ENCODE measurements at places on chromosomes 2 and 18.

DNA sequence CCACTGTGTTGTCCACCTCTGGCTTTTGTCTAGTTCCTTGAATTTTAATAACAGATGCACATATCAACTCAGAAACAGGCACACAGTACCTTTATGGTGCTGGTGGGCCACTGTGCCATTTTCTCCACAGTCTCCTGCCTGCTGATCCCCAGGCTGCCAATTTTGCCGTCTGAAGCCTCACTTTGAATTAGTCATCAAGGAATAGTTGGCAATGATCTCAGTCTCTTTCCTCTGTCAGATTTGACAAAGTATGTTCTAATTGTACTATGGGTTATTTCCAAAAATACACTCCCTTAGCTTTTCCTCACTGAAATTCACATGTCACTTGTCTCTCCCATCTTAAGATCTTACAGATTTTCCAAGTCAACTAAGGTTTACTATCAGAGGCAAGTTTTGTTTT, 140.7 kb downstream of the ZNF516 start:
- no peak for DNase-seq

GRCh38 chr18:3798032-3798431, 348.1 kb downstream of the TGIF1 start:
- DNase-seq: no peak

- DNase-seq: no peak
Observed at GRCh38 chr18:23852236-23853045, 162.1 kb upstream of the TTC39C start.

- DNase-seq: no peak
Observed at GRCh38 chr2:238616681-238617080, 190.0 kb downstream of the ASB1 start.

- no peak for DNase-seq
Observed at GRCh38 chr2:5285872-5286769, 406.1 kb upstream of the SOX11 start.

DNA sequence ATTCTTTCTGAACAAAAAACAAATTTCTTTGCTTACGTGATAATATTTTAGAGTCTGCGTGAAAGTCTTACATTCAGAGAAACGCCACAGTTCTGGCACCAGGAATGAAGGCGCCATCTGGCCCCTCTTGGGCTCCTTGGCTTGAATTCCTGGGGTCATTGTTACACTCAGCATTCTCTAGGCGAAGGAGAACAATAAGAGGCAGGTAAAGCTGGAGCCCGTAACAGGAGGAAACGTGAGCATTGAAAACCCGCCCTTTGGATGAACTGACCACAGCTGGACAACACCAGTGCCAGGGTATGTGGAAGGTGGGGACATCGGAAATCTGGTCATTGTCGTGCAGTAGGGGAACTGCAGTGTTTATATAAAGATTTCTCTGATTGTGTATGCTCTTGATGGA, 144.8 kb downstream of the RNF152 start:
- no peak for DNase-seq

DNA sequence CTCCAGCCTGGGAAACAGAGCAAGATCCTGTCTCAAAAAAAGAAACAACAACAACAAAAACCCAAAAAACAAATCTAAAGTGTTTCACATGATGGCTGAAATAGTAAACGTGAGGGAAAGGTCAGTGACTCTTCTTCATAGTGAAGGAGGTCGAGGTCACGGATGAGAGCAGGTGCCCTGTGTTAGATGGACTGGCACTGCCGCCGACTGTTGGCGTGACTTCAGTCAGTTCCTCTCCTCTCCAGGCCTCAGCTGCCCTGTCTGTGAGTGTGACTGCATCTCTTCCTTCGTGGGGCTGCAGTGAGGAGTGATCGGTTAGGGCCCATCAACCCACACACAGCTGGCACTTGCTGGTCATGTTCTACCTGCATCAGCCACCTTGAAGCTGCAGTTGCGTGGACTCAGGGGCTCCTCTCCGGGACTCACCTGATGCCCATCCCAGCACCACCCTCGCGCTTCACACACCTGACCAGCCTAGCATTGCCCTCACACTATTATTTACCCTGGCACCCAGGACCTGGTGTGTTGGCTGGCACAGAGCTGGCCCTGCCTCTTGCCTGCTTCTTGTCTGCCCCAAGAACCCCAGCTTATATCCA, 30.1 kb upstream of the TMEM87B start:
- DNase-seq: no peak

DNA sequence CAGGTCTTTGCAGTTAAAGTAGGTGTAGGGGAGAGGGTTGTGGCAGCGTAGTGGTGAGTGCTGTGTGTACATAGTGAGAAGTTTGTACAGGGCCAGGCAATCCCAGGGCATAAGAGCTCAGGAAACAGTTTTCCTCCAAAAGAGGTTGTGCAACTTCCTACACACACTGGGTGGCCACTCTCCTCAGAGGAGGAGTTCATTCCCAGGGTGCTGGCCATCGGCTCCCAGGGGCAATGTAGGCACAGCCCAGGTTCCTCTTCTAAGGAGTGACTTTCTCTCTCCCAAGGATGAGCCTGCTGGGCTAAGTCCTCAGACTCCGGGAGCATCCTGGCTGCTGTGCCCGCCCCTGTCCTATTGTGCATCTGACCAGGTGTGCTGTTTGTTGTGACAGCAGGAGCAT, 3.0 kb downstream of the ACOXL start:
- DNase-seq: no peak

GRCh38 chr2:62307469-62308389, 111.8 kb downstream of the B3GNT2 start:
- DNase-seq: peak; percentile 33

DNA sequence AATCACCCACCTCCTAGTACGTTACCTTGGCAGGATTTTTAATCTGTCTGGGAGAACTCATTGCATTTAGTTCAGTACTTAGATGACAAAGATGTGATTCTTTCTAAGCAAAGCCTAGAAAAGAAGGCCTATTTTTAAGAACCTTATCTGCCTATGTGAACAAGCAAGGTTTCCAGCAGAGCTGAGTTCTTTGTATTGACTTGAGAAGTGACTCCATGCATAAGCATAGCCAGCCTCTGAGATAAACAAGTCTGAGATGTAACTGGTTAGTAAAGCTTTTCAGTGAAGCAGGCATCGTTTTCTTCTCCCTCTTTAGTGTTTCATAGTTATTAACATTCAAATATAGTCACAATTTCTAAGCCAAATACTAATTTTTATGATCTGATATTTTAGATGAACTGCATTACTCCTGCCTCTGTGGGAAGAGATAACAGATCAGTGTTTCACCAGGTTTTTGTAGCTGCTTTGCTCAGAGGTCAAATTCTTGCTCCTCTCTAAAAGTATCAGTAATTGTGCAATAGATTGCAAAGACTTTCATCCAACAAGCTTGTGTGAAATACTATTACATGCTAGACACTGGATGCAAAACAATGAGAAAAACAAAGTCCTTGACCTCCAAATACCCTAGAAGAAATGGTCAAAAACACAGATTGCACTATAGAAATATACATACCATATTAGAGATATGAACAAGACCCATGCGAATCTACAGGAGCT, 107.8 kb downstream of the MBD2 start:
- no peak for DNase-seq

DNA sequence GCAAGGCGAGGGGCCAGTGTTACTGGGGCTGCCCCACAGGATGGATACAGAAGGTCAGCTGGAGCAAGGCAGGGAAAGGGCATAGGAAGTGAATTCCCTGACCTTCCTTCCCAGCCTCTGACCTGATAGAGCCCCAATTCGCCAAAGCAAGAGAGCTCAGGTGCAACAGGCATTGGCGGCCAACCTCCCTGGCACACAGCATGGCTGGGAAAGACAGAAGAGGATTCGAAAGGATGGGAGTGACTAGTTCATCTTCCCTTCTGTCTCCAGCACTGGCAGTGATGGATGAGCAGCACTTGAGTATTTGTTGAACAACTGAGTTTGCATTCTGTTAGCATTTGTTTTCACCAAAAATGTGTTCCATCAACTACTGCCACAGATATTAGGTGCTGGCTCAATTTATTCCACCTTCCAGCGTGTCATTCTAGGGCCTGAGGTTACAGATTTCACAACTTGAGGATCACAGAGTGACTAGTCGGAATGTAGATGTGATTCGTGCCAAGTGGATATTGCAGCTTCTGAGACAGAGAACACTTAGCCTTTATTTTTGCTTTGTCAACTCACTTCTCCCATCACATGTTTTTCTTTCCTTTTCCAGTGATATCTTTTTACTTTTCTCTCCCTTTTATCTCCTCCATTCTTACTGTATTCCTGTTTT, 6.2 kb downstream of the COPS8 start:
- DNase-seq: no peak

GRCh38 chr2:240569998-240570530, 1.8 kb downstream of the RNPEPL1 start:
- DNase-seq: no peak

DNA sequence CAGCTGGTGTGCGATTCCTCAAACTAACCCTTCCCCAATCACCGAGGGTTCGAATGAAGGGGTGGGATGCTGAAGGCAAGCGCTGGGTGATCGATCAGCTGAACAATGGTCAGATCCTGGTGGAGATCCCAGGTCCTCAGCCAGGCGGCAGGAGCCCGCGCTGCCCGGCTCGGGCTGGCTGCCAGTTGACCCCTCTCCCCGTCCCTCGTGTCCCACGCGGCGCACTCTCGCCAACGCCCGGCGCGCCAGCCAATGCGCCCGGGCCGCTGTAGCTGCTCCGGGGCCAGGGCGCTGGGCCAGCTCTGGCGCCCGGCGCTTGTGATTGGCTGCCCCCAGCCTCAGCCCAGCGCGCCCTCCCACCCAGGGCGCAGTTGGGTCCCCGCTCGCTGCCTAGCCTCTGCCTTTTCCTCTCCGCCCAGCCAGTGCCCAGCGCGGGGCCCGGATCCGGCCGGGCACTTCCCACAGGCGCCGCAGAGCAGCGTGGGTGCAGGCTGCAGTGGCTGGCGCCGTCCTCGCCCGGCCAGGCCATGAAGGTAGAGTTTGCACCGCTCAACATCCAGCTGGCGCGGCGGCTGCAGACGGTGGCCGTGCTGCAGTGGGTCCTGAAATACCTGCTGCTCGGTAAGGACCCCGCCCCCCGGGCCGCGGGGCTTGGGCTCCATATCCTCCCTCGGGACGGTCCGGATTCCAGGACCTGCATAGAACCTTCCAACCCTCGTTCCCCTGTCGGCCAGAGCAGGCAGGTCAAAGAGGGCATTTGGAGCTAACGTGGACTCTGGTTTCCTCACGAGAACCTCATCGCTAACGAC, at the start of gene MOGAT1:
TSS of gene MOGAT1 (plus strand) at position 400 of the 809 bp plus-strand sequence. CDS start at position 528, 128 bp downstream.
- no peak for DNase-seq
